ENCODE measurements at places on chromosomes 16 and 17. TPM values are rescaled to one million over a fixed set of nuclear protein-coding genes. Genes with fewer than 3 reads are reported as not detected.

GRCh38 chr16:7839568-7839967 is 506.9 kb downstream of the RBFOX1 start:
- peak; percentile 63 for DNase-seq

DNA sequence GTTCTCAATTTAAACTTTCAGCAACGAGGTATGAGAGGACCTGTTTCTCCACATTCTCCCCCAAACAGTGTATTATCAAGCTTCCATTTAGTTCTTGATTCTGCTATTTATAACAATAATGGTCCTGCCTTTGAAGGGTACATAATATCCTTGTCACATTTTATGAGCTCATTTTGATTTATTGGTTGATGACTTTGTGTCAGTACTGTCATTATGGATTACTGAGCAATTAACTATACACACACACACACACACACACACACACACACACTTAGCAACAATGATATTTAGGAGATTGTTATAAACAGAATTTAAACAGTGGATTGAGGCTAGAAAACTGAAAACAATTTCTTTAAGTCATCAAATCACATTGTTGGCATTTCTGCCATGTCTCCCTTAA is 7.0 kb downstream of the TMIGD1 start:
- DNase-seq, result no peak

The NPIPA3 gene
- 0.70 TPM for total RNA-seq

The EXOC3L1 gene
- 1.8 TPM for total RNA-seq

The TEX2 gene
- total RNA-seq, result 11.6 TPM

The ATP2C2 gene
- total RNA-seq, result 3.0 TPM

The SPATA20 gene
- 40.4 TPM for total RNA-seq

All from endodermal cell (in vitro differentiated cells).